C1 segment of cervical spinal cord (tissue), 14 donors: ENCODE measurements at places on chromosomes 7 and 10.

DNA sequence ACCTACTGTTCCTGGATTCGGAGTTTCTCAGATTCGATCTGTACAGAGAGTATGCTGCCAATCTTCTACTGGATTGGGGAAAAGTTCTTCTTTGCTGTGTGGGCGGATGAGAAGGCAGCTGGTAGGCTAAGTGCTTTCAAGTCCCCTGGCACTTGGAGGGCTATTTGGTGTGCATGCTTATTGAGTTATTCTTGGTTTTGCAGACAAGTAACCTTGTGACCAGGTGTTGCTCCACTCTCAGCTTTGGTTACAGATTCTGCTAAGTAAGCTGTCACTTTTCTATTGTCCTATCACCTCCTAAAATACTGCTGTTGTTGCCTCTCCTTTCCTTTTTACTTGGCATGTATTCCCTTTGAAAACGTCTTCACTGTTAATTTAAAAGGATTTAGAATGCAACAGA is 1375.1 kb upstream of the LRRTM3 start:
- DNase-seq = no peak

DNA sequence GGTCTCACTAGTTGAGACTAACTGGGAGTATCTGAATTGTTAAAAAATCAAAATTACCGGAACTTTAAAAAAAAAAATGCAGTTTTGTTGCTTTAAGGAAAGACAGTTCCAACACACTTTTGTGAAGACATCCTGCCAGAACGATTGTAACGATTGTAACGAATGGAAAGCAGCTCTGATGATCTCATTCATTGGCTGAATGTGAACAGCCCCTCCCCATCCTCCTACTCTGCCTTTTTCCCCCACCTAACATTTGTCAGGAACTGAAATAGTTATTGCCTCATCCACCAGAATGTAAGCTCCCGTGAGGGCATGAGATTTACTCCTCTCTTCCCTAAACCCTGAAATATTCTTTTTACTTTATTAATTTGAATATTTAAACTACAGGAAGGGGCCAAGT is 23.1 kb upstream of the ZC3HAV1L start:
- DNase-seq = no peak

GRCh38 chr7:132881317-132881716 is 200.6 kb downstream of the CHCHD3 start:
- DNase-seq = no peak

DNA sequence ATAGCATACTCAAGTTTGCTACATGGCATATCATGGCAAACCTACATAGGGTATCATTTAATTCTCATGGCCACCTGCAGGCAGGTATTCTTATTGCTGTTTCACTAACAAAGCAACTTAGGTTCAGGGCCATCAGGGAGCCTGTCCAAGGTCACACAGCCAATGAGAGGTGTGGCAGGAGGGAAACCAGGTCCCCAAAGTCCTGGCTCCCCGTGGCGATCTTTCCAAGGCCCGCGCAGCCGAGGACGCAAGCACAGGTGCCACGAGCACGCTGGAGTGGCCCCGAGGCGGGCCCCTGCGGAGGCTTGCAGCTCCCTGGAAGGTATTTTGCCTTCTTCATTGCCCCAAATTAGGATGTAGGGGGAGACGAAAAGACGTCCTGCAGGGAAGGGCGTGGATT is 20.8 kb downstream of the PRKAG2 start:
- DNase-seq = no peak

DNA sequence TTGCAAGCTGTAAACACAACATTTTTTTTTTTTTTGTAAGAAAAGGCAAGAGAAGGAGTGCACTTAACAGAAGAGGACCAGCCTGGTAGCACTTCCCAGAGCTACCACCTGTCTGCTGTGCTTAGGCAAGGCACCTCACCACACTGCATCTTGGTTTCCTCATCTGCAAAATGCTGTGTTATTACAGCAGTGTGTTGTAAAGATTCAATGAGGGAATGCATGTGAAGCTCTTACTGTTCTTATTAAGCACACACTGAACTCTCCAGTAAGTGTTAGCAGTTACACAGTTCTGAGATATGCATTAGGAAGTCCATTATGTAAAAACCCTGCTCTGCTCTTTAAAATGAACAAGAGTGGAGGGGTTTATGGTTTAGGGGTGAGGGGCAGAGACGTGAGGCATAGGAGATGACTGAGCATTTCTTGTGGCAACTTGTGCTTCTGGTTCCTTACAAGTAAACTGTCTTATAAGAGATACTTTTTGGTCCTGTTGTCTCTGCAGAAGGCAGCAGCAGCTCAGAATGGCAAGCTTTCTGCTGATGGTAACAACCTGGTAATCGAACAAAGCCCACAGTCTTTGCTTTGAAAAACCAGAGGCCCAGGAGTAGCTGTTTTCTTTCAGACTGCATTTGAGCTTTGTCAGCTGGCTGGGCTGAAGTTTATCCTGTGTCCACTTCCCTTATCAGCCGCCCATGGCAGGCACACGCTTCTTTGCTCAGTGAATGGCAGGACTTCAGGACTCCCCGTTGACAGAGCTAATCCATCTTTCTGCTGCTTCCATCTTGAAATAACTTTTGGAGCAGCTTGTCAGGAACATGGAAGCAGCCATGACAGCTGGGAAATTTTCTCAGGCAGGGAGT is 98.8 kb upstream of the BMPER start:
- DNase-seq = no peak

DNA sequence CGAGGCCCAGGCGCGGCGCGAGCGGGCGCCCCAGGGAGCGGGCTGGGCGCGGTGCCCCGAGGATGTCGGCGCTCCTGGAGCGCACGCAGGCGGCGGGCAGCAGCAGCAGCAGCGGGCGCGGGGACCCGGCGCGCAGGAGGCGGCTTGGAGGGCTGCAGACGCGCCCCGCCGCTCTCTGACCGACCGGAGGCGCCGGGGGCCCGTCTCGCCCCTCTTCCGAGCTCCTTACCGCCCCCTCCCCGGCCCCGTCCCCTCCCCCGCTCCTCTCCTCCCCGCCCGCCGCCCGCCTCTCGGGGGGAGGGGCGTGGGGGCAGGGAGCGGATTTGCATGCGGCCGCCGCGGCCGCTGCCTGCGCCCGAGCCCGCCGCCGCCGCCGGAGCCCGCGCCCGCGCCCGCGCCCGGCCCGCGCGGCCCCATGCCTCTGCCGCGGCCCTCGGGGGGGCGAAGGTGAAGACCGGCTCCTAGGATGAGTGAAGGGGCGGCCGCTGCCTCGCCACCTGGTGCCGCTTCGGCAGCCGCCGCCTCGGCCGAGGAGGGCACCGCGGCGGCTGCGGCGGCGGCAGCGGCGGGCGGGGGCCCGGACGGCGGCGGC is at the start of gene NRG3:
Gene NRG3, plus strand, starts transcription at position 320 of the 592 bp plus-strand sequence.
- no peak for DNase-seq

- DNase-seq = no peak
Measured at GRCh38 chr10:98349508-98349922, 65.5 kb downstream of the PYROXD2 start.

GRCh38 chr10:101085846-101086245 is 24.1 kb downstream of the KAZALD1 start:
- DNase-seq = no peak

DNA sequence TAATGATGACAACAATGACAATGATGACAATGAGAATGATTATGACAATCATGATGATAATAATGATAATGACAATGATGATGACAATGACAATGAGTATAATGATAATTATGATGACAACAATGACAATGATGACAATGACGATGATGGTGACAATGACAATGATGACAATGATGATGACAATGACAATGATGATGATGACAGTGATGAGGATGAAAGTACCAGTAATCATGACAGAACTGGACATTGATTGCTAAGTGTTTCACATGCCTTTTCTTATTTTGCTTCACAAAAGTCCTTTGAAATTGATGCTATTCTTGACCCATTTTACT is 1106.0 kb upstream of the AUTS2 start:
- no peak for DNase-seq

GRCh38 chr10:122140941-122141623 is 130.0 kb upstream of the BTBD16 start:
- DNase-seq = peak; percentile 29

DNA sequence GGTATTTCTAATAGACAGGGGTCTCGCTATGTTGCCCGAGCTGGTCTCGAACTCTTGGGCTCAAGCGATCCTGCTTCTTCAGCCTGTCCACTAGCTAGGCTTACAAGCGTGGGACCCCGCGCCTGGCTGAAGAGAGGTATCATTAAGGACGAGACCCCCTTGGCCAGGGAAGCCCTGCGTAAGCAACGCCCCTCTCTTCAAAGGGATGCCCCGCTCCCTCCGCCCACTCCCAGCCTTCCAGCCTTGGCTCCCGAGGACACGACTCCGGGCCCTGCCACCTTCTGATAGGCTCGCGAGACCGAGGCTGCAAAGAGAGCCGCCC is 220 bp upstream of the ZKSCAN5 start:
- no peak for DNase-seq

DNA sequence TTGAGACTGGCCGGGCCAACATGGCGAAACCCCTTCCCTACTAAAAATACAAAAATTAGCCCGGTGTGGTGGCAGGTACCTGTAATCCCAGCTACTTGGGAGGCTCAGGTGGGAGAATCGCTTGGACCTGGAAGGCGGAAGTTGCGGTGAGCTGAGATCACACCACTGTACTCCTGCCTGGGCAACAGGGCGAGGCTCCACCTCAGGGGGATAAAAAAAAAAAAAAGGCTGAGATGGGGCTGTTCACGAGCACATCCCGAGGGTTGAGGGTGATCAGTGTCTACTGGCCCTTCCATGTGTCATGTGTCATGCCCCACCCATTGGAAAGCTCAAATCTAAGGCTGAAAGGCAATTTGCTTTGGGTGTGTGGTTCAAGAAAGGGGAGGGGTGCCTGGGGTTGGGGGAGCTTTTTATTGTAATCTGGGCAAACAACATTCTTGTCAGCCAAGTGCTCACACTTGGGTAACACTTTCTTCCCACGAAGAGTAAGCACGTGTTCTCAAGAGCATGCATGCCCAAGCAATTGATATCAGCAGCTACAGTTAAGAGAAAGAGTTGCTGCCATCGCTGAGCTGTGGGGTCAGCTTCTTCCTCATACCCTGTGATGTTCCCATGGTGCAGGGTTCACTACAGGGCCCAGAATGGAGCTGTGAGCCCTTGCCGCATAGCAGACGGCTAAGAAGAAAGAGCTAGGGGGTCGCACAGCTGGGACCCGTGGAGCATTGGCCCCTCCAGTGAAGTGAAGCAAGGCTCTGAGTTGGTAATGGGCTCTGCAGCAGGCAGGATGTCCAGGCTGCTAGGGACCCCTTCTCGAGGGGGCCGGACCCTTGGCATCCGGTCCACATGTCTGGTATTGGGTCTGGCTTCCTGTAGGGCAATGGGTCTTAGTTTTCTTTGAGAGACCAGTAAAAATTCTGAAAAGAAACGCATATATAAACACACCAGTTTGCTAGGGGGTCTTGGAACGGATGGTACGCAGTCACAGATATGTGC is 9.9 kb upstream of the ACSL5 start:
- no peak for DNase-seq

- DNase-seq = no peak
Measured at GRCh38 chr10:21368022-21368582, 157.4 kb downstream of the SKIDA1 start.

DNA sequence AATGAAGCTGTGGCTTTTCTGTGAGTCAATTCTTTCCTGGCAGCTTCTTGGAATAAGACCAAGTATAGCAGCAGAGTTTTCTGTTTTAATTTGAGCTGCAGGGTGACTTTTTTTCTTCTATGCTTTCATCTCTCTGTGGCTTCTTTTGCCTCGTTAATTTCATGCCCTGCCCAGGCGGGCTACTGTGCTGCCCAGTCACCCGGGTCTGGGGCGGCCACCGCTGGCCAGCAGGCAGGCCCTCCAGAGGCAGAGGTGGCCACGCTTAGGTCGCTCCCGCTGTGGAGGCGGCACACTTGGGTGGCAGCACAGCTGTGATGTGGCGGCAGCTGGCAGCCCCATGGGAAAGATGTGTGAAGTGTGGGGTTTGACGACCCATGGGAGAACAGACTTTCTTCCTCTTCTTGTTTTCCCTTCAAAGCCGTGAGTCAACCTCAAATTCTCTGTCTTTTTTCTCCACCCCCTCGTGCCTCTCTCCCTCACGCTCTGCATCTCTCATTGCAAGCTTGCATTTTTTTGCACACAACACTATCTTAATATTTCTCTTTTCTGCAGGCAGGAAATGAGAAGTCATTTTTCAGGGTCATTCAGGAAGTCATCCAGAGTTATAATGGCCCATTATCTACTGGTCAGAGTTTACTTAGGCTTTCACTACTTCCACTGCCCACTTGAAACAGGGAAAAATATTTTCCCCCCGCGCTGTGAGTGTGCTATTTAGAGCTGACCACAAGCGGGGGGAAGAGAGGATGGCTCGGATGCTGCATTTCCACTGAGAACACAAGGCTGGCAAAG is 67.8 kb downstream of the EGFR start:
- DNase-seq = no peak

DNA sequence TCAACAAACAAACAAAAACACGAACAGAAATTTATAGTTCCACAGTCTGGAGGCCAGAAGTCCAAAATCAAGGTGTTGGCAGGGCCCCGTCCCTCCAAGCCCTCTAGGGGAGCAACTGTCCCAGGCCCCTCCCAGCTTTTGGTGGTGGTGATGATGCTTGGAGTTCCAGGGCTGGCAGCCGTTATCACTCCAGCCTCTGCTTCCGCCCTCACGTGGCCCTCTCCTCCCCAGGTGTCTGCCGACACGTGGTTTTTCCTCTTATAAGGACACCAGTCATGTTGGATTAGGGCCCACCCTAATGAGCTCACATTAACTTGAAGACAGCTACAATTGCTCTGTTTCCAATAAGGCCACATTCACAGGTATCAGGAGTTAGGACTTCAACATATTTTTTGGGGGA is 49.7 kb downstream of the MICALL2 start:
- DNase-seq = no peak

DNA sequence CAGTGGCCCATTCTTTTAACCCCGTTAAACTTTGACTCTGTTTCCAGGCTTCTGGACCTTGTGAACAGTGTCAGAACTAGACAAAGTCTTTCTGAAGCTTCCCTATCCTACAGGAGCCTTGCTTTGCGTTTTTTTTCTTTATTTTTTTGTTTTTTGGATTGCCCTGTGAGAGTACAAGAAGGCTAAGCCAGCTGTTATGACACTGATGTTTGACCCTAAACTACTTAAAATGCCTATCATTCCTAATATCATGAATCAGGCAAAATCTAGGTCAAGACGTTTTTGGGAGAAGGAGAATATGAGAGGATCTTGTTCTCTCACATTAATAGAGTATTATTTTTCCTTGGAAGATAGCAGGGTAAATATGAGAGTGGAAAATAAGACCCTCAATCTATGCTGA is 79.8 kb downstream of the EPDR1 start:
- no peak for DNase-seq

GRCh38 chr10:97355571-97355975 is 21.0 kb upstream of the FRAT2 start:
- no peak for DNase-seq

- no peak for DNase-seq
Measured at GRCh38 chr10:51369903-51370302, 295.6 kb downstream of the PRKG1 start.

GRCh38 chr10:63712717-63713115 is 191.5 kb downstream of the REEP3 start:
- DNase-seq = no peak

GRCh38 chr10:118805146-118805545 is 50.4 kb upstream of the CACUL1 start:
- no peak for DNase-seq

GRCh38 chr7:121875203-121875602 is 2.2 kb downstream of the PTPRZ1 start:
- no peak for DNase-seq

GRCh38 chr10:97095701-97096260 is 90.0 kb downstream of the SLIT1 start:
- no peak for DNase-seq

GRCh38 chr7:66306243-66306642 is 101.1 kb downstream of the TPST1 start:
- DNase-seq = no peak
